Glomerular endothelial cell (primary cell): ENCODE measurements at places on chromosomes 5 and 9.

DNA sequence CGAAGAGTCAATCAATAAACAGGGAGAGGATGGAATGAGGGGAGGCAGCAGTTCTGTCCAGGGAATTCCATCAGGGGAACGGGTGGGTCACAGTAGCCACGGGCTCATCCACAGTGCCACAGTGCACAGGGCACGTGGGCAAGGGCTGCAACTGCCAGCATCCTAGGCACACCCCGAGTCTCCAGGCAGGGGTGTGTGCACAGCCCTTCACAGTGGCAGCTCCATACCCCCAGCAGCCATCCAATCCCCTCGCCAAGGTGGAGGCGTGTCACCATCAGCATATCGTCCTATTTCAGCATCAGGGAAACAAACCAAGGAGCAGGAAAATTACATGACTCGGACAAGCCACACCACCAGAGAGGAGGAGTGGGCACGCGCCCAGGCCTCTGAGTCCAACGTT lies 133.6 kb downstream of the ADAMTS2 start:
- no peak for DNase-seq

GRCh38 chr9:113548221-113549041 lies 84.9 kb downstream of the RGS3 start:
- DNase-seq: no peak

DNA sequence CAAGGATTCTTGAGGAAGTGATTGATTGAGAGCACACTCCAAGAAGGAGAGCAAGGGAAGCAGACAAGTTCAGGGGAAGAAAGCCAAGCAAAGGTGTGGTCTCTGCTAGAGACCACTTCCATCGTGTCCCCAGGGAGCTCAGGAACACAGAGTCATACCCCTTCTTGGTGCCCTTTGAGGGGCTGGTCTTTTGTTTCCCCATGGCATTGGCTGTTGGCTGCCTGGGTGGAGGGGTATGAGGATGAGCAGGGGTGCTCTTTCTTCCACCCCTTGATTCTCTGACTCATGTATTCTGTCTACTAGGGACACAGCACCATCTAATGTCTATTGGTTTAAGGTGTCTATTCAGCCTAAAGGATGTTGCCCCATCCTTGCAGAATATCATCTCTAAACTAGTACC lies 11.5 kb upstream of the SPOCK1 start:
- no peak for DNase-seq

- no peak for DNase-seq
These were observed 58.1 kb downstream of the GOLPH3 start for GRCh38 chr5:32115985-32116384.

- DNase-seq: no peak
These were observed 5.5 kb downstream of the MAN2A1 start for GRCh38 chr5:109695005-109695926.

- DNase-seq: peak; percentile 61
These were observed 16.1 kb downstream of the IFNE start for GRCh38 chr9:21465859-21466518.

DNA sequence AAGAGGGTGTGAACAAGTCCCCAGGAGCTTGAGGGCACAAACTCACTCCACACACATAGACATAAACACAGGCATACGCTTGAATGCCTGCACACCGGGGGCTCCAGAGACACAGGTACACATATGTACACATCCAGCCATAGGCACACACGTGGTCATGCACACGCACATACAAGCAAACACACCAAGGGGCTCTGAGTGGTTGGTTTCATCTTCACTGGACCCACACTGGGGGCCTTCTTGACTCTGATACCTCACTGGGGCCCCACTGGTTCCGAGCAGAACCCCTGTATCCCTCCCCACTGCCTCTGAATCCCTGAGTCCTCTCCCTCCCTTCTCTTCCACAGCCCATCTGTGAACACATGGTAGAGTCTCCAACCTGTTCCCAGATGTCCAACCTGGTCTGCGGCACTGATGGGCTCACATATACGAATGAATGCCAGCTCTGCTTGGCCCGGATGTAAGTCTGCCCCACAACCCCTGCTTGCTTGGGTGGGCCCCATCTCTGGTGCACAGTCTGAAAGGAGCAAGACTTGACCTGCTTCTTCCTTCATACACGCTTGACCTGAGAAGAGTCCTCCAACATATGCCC lies 6.4 kb downstream of the SPINK4 start:
- no peak for DNase-seq

GRCh38 chr5:34483442-34484033 lies 172.6 kb upstream of the RAI14 start:
- DNase-seq: no peak

- DNase-seq: no peak
These were observed 34.4 kb upstream of the SLC6A3 start for GRCh38 chr5:1479581-1480188.

GRCh38 chr5:90803876-90804275 lies 245.3 kb downstream of the ADGRV1 start:
- no peak for DNase-seq

GRCh38 chr9:36268007-36268427 lies 9.8 kb upstream of the GNE start:
- no peak for DNase-seq

GRCh38 chr9:40927851-40928802 lies 200.4 kb downstream of the FOXD4L6 start:
- no peak for DNase-seq

GRCh38 chr5:38651806-38652205 lies 95.4 kb upstream of the LIFR start:
- no peak for DNase-seq

DNA sequence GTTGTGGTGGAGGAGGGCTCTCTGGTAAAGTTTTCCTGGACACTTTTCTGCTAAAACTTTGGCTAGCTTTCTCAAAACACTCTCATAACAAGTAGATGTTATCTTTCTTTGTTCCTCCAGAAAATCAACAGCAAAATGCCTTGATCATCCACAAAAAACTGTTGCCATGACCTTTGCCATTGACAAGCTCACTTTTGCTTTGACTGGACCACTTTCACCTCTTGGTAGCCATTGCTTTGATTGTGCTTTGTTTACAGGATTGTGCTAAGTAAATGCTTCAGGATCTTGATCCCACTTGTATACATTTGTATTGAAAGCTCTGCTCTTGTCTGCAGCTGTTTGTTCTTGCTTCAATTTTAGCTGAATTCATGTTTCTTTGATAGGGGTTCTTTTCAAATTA lies 143.9 kb upstream of the NR3C1 start:
- no peak for DNase-seq

GRCh38 chr5:147591120-147591519 lies 81.3 kb upstream of the DPYSL3 start:
- no peak for DNase-seq

GRCh38 chr5:117435203-117435602 lies 860.6 kb upstream of the SEMA6A start:
- no peak for DNase-seq

GRCh38 chr5:61658592-61659008 lies 326.5 kb downstream of the ZSWIM6 start:
- peak; percentile 37 for DNase-seq

DNA sequence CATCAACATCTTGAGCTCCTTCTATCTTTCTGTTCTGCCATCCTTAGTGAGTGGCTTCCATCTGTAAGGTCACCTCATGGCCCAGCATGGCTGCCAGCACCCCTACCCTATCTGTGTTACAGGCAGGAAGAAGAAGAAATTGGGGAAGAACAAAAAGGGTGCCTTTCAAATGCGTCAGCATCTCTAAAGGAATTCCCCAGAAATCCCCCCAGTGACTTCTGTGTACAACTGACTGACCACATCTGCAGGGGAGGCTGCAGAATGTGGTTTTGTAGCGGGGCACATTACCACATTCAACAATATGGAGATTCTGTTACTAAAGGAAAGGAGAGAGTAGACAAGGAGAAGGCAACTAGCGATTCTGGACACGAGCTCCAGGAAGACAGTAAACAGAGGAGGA lies 40.1 kb downstream of the ALG2 start:
- DNase-seq: no peak

DNA sequence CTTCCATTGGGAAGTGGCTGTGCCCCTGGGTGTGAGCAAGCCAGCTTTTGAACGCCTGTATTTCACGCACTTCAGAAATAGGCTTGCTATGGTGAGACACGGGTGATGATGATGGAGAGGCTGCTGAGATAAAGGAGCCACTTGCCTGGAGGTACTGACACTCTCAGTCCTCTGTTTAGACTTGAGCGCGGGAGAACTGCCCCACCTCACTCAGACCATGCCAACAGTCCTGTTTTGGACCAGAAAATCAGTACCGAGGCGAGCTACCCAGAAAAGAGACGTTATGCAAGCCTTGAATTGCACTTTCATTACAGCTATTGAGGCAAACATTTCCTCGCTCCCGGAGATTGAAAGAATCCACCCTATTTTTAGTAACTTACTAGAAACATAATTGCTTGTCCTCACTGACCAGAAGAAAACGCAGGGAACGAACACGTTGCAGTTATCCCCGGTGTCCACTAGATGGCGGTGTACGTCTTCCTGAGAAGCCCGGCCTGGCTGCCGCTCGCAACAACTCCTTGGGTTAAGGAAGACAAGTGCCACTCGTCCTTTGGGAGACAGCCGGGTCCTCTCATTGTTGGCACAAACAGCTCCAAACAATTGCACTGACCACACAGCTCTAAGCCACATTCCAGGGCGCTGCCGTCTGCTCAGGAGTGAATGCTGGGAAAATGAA lies 142.4 kb downstream of the PSAT1 start:
- peak; percentile 65 for DNase-seq
